ENCODE measurements at places on chromosomes 6 and 20.

DNA sequence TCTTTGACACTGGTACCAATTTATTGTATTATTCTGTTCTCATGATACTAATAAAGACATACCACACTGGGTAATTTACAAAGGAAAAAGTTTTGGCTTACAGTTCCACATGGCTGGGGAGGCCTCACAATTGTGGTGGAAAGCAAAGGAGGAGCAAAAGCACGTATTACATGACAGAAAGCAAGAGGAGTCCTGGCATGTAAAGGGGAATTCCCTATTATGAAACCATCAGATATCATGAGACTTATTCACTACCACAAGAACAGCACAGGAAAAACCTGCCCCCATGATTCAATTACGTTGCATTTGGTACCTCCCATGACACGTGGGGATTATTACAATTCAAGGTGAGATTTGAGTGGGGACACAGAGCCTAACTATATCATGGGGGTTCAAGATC lies 43.4 kb downstream of the SLC22A2 start:
- no peak for DNase-seq

- no peak for DNase-seq
These were observed 75.3 kb upstream of the MRAP2 start for GRCh38 chr6:83958241-83958685.

GRCh38 chr20:3876000-3876399 lies 13.2 kb upstream of the PANK2 start:
- DNase-seq: no peak

DNA sequence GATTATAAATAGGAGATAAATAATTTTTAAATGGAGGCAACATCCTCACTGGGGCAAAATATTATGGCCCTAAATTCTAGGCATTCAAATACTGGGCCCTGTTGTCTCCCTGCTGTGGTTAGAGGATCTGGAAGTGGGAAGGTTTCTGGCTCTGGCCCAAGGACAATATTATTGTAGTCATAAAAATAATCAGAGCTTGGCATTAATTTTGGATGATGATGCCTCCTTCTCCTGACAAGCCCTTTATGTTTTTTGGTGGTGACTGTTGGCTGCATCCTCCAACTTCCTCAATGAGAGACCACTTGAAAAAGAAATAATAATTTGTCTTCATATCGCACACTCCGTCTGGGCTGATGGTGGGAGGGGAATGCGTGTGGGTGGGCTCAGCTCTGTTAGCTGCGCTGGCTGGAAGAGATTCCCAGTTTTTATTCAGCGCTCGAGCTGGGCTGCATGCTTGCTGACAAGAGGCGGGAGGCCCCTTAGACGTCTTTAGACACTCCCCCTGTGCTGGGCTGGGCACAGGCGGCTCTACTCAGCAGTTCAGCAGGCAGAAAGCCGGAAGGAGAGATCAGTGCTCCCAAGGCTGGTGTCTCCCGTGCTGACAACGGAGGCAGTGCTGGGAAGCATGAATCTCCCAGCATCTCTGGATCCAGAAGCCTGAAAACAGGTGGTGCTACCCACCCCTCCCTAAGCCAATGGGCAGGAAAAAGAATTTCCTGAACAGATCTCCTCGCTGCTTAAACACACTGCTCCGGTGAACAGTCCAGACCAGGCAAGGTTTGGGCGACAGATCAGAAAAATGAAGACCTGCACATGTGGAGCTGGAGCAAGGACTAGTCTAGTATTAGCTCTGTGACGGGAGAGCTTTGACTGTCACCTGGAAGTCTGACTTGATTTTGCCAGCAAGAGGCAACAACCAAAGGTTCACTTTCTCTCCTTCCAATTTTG lies 97.7 kb downstream of the SYCP2 start:
- DNase-seq: peak; percentile 15

DNA sequence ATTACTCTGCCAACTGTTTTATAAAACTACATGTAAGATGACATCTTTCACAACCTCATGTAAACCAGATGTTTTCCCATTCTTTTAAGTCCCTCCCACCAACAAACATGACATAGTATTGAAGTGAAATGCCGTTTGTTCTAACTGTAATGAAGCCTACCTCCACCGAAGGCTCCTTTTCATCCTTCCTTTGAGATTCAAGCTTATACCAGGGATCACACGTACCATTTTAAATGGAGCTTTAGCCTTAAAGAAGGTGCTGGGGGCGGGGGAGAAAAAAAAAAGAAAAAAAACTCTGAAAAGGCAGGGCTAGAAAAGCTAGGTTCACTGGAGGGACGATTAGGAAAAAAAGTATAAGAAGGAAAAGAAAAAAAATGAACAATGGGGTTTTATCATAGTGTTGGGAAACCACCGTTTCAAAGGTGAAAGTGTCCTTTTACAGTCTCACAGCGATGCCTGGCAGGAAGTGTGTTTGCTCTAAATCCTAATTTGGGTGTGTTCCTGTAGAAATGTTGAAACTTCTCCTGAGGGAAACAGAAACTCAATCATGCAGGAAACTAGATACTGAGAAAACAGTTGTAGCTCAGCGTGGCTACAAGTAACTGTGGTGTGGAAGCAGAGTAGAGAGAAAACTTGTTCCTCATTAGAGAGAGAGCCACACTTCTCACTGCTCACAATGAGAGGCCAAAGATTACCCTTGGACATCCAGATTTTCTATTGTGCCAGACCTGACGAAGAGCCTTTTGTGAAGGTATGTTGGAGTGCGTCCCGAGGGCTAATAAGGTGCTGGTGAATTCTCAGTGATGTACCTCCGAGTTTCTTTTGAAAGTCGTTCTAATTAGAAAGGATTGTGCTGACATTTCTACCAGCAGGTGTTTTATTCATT lies 37.6 kb upstream of the HINT3 start:
- DNase-seq: no peak

GRCh38 chr6:3654436-3654835 lies 97.1 kb downstream of the PXDC1 start:
- DNase-seq: no peak

- no peak for DNase-seq
These were observed 17.7 kb downstream of the MYLIP start for GRCh38 chr6:16146527-16146955.

- no peak for DNase-seq
These were observed 63.9 kb downstream of the CHMP4B start for GRCh38 chr20:33875055-33875454.

- DNase-seq: no peak
These were observed at the start of gene TMEM239 for GRCh38 chr20:2816030-2816582. TMEM239 (plus strand) TSS chr20:2816364; CDS start chr20:2816555, 191 bp downstream.

DNA sequence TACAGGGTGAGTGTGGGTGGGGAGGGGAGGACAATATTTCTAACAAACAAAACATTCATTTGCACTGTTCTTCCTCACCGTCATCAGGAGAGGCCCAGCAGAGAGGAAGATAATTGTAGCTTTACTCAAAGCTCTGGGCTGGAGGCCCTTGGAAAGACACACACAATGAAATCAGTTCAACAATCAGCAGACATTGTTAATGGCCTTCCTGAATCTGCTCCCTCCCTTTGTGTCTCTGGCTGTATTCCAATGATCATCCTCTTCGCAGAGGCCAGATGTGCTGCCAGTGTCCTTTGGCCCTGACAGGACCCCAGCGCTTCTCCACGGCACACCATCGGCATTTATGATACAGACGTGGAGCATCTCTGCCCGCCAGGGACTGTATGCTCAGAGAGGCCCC lies 44.6 kb upstream of the LRFN2 start:
- DNase-seq: no peak

DNA sequence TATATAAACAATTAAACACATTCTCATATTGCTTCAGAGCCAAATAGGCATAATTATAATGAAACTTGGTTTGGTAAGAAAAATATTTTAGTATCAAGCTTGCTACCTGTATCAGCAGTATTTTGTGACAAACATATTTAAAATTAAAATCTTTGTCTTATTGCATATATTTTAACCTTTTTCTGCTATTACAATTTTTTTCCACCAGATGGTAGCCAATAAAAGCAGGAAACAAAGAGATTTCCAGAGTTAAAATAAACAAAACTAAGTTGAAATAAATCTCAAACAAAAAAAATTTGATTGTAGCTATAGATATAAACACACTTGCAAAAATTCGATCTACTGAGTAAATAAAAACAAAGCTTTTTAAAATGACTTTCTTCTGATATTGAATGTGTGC lies 491.3 kb upstream of the GJE1 start:
- DNase-seq: no peak

- no peak for DNase-seq
These were observed 50.3 kb downstream of the FRK start for GRCh38 chr6:116010386-116010785.

- DNase-seq: no peak
These were observed 78.9 kb downstream of the ARHGAP18 start for GRCh38 chr6:129631070-129631469.

DNA sequence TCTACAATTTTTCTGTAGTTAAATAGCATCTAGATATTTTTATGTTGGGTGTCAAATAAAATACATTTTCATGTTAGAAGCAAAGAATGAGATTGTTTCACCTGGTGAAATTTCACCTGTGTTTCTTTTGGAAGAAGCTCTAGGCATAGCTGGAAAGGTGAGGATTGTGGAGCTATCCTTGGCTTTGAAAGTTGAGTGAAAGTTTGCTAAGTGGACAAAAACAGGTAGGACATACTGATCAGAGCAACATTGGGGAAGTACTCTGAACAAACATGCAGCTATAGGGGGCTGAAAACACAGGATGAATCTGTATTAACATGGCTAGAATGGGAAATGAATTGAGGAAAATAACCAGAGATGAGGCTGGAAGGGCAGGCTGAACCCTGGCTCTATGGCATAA lies 18.8 kb downstream of the CLVS2 start:
- no peak for DNase-seq

DNA sequence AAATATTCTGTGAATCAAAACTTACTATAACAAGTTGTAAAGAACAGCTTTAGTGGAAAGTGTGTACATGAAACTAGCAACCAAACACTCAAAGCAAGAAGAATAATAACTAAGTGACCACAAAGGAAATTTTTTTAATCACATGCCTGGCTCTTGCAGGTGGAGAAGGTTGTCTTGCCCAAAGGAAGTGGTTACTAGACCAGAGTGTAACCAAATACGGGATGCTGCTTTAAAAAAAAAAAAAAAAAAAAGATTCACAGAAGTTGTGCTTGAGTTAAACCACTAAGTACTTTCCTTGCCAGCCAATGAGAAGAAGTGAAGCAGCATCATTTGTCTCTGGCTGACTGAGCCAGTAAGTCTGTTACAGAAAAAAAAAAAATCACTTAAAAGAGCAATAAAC lies 19.1 kb upstream of the HLA-DQB1 start:
- no peak for DNase-seq

DNA sequence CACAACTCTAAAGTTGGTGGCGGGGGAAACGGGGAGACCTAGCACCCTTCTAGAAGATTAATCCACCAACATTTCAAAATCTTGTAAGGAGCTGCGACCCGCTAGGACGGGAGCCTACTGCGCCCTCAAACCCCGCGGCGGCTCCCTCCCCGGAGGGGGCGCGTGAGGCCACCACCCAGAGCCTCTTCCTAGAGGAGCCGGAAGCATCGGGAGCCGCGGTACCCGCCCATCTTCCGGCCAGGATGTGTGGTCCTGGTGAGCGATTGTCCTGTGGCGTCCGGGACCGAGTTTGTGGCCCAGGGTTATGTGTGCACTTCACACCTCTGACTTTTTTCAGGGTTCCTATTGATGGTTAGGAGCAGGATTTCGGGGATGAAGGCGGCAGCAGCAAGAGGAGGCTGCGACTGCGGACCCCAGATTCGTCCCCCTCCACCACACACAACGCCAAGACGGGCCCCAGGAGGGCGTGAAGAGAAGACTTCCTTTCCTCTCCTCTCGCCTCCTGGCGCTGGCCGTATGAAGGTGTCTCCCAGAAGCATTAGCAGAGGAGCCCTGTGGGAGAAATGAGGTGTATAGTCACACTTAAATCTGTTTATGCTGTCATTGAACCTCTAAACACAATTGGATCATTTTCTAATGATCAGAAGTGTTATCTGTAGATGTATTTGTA lies 10.7 kb downstream of the ZNF165 start:
- DNase-seq: no peak

DNA sequence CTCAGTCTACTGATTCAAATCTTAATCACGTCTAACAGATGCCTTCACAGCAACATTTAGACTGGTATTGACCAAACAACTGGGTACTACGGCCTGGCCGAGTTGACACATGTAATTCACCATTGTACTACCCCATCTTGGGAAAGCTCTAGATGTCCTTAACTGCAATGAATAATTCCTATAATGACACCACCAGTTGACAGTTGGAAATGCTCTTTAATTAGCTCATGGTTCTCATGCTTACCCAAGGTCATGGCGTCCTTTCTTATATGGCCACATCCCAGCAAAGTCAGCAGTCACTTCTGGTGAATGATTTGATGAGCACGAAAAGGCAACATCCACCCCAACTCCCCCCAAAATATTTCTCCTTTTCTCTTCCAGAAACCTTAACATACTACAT lies 150.9 kb downstream of the MYLK4 start:
- DNase-seq: no peak

DNA sequence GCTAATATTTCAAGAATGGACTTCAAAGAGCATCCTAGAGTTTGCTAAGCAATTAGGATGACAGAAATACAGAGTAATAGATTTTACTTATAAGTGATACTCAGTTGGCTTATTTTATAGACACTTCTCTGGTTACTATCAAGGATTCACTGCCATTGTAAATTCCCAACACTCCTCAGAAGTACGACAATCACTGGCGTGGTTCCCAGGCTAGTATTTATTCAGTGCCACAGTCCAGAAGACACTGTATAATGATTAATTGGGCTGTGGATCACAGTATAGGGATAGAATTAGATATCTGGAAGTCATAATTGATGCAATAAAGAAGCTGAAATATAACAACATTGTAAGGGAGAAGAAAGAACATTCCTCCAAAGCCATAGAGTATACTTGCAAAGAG lies 15.7 kb downstream of the MANEA start:
- no peak for DNase-seq

DNA sequence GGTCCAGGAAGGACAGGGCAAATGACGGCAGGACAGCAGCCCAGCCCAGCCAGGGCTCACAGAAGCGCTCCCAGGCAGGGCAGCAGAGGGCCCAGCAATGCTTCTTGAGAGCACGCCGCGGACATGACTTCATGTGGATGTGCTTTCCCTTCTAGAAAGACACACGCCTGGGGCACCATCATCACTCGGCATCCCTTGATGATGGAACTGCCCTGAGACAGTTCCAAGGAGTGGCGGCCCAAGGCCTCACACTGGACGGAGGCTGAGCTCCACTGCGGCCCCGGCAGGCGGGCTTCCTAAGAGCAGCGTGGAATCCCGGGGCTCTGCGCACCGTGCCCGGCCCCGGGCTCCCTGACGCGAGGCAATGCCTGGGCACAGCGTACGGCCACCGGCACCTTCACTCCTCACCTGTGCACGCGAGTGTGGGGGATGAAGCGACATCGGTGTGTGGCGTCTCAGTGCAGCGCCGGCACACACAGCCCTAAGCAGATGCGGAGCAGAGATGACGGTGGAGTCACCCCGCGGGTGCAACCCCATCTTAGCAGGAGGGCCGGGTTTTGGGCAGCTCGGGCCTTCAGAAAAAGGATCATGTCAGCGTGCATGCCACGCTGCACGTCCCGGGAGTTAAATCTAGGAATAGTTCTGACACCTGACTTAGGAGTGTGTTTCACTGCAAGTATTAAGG lies 86.6 kb downstream of the THBS2 start:
- DNase-seq: no peak

- no peak for DNase-seq
These were observed 52.9 kb upstream of the APCDD1L start for GRCh38 chr20:58568126-58568482.

Measured in NT2/D1 (cell line).